ENCODE measurements at places on chromosomes 5 and 9.

DNA sequence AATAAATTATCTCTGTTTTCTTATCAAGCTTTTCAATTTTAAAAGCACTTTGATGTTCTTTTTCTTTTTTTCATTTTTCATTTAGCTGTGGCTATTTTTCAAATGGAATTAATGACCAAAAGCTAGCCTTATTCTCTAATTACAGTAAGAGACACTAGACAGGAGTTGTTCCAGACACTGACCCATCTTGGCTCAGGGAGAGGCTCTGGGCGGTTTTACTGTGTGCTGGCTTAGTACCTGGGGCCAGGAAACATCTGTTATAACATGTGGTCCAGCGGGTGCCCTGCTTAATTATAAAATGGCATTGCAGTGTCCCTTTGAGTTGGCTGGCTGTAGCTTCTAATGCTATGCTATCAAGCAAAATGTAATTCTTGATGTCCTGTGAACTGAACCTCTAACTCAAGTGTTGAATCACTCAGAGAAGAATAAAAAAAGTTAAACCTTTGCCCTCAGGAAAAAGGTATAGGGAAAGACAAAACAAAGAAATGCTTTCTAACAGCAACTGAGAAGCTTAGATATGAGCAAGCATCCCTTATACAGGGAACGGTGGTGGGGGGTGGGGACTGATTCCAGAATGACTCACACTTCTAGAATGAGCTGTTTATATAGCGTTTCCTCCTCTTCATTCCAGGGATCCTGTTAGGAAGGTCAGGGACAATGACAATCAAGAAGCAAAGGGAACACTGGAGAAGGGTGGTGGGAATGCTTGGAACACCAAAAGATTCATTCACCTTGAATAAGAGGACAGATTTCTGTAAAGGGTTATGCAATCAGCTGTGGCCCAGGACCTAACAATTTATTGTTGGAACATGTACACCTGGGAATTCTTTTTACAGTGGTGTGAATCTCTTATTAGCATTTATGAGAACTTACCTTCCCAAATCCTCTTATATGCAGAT lies 58.7 kb upstream of the NFIB start:
- no peak for DNase-seq

DNA sequence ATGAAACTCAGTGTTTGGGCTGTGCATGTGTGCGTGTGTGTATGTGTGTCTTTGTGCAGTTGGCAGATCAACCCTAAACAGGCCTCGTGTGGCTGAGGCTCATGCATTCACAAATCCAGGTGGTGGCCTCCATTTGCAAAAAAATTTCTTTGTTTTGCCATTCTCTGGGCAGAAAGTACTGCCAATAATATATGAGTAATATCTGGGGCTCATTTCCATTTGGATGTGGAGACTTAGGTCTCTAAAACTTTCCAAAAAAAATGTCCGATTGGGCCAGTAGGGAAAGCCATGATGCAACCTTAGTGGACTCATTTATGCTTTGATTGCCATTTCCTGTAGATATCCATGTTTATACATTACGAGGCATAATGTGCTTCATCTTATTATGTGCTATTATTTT lies 77.9 kb upstream of the RPS23 start:
- no peak for DNase-seq

DNA sequence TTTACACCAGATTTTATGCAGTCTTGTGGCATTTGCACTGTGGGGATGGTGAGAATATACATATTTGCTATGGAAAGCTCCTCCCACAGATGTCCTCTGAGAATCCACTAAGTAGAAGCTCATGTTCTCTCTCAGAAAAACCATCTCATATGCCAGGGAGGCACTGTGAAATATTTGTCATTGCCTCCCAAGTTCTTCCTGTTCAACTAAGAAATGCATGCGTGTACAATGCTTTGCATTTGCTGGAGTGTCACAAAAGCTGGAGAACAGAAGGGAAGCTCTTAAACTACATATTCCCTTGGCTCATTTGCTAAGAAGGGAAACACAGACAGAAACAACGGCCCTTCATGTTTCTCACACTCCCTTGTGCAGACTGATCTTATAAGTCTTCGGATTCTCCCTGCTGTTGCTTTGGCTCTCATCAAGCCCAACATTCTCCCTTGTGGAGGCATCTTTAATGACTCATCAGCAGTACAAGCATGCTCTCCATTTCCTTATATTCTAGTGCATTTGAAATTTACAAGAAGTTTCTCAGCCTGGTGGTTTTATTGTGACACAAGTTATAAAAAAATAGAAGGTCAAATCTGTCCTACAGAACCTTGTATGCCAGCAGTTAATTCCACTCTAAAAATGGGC lies 220.6 kb downstream of the TRIM36 start:
- DNase-seq, result no peak

- peak; percentile 63 for DNase-seq
Observed at GRCh38 chr9:133581011-133581410, 28.2 kb downstream of the FAM163B start.

DNA sequence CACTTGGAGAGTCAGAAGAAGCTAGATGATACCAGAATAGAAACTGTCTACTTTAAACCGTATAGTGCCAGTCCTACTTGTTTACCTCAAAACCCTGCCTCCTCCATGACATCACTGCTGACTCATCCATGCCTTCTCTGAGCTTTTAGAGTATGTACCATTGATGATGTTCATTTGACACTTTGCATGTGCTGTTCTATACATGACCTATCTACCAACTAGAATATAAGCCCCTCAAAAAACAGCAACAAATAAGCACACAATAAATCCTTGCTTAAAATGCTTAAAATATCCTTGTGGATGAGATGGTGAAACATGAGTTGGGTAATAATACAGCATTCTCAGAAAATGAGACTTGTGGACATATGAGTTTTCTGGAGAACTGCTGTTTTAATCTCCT lies 2.6 kb downstream of the CTNNAL1 start:
- no peak for DNase-seq

GRCh38 chr5:175015028-175015685 lies 290.8 kb downstream of the MSX2 start:
- no peak for DNase-seq

DNA sequence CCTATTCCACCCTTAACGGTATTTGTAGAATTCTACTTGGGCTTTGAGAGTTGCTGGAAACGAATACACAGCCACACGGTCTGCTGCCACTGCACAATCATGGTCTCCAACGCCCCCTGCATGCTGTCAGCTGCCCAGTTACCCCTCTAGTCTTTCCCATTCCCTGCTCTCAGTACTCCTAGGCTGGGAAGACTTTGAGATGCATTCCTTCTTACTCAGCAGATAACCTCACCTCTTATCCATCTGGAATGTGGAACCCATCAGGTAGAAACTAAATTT lies 92.8 kb downstream of the ANKH start:
- DNase-seq, result no peak
